ENCODE measurements at places on chromosomes 6 and 20.

- DNase-seq: peak; percentile 70
Observed at GRCh38 chr20:63706852-63707557, 771 bp downstream of the ARFRP1 start.

- DNase-seq: no peak
Observed at GRCh38 chr20:47438464-47439381, 63.0 kb upstream of the NCOA3 start.

DNA sequence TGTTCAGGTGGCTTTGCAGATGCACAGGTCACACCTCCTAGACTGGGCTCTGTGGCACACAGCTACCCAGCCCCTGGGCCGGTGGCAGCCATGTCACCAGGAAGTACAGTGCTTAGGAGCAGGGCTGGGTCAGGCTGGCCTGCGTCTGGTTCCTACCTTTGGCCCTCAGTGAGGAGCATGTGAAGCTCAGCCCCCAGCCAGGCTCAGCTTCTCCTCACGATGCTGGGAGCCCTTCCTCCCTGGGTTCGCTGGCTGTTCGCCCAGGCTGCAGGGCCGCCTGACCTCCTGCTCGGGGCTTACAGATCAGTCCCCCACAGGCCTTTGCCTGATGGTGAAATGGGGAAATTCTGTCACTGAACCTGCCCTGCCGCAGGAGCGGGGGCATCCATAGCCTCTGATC lies 23.1 kb downstream of the SPATA2 start:
- no peak for DNase-seq

DNA sequence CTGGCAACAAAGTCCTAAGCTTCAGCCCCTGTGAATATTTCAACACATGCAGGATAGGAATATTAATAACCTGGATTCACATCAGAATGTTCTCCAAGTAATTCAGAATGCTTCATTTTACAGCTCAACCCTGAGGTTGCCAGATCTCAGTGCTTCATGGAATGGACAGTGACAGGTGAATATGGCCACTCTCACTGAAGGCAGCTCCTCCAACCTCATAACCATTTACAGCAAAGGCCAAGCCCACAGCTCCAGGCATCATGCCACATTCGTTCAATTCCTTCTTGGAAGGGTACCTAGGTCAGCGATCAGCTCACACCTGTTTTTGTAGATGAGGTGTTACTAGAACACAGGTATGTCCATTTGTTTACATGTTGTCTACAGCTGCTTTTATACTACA lies 17.1 kb downstream of the CLIC5 start:
- DNase-seq: no peak

- no peak for DNase-seq
Observed at GRCh38 chr6:54992789-54993188, 146.2 kb downstream of the FAM83B start.

DNA sequence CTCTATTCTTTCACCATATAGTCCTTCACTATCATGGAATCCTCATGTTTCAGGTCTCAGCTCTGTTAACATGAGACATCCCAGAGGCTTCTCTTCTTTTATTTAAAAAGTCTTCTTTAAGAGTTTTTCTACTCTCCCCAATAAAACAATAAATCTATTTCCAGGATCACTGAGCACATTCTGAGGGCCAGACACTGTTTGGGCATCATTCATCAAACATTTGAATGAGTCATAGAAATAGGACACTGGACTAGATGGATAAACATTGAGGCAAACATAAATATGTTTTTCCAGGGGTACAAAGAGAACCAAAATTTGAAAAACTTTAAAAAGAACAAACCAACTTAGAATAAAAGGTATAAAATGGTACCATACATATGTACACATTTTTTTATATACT lies 554.4 kb downstream of the KIF16B start:
- no peak for DNase-seq
